Cerebellum (tissue), 4 donors: ENCODE measurements at places on chromosomes 4 and X. TPM values are rescaled to one million over a fixed set of nuclear protein-coding genes. Genes with fewer than 3 reads are reported as not detected.

F8A3 gene
- total RNA-seq: 2.0 TPM

PWWP3B gene
- 1.00 TPM for total RNA-seq

KLF8 gene
- 18.4 TPM for total RNA-seq

NR3C2 gene
- total RNA-seq: 10.1 TPM

- DNase-seq: no peak
Measured at GRCh38 chrX:2486476-2487133, 14.2 kb downstream of the DHRSX start.

DNA sequence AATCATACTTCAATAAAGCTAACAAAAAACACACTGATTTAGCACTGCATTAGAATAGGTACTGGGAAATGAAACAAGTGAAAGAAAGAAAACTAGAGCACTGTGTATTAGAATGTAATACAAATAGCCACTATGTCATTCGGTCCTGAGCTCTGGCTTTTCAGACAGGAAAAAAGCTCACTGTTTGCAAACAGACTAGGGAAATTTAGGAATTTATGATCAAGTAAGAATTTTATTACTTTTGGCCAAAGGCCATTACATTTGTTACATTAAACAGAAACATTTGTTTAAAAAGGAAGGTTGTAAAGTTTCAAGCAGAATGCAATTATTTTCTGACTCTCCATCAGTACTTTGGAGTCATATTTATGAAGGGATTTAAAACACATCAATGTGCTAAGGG lies 68.7 kb downstream of the KLHL8 start:
- no peak for DNase-seq

- DNase-seq: no peak
Measured at GRCh38 chr4:1864076-1865008, 6.9 kb upstream of the NSD2 start.

GRCh38 chr4:60589425-60589824 lies 610.7 kb upstream of the ADGRL3 start:
- DNase-seq: no peak
